ENCODE measurements at places on chromosomes 16 and 17. TPM values are rescaled to one million over a fixed set of nuclear protein-coding genes. Genes with fewer than 3 reads are reported as not detected.

Gene TAC4
- polyA plus RNA-seq: 0.17 TPM

Gene DNASE1L2
- 0.86 TPM for polyA plus RNA-seq

Gene MYH1
- polyA plus RNA-seq: 0.05 TPM

Gene SLC47A2
- polyA plus RNA-seq: 6.8 TPM

Gene SEPTIN1
- polyA plus RNA-seq: 1.00 TPM

Gene KRT9
- polyA plus RNA-seq: not detected

Gene TP53TG3D
- not detected for polyA plus RNA-seq

Gene PRPSAP2
- 68.6 TPM for polyA plus RNA-seq

Gene TTLL6
- polyA plus RNA-seq: 0.42 TPM

Gene KIF18B
- polyA plus RNA-seq: 11.0 TPM

Gene CD300H
- not detected for polyA plus RNA-seq

Gene NOMO2
- polyA plus RNA-seq: 98.6 TPM

Gene MMP28
- polyA plus RNA-seq: 2.2 TPM

Gene HBA1
- 673 TPM for polyA plus RNA-seq

Gene CIITA
- polyA plus RNA-seq: 9.1 TPM

Gene PIK3R6
- 0.97 TPM for polyA plus RNA-seq

Gene CMTM2
- polyA plus RNA-seq: 0.45 TPM

Gene TVP23A
- 4.1 TPM for polyA plus RNA-seq

Gene CCL4
- 3.2 TPM for polyA plus RNA-seq

Gene ITGAX
- 1.1 TPM for polyA plus RNA-seq

Gene KCNJ2
- polyA plus RNA-seq: 3.4 TPM

Gene SLC16A13
- polyA plus RNA-seq: 3.6 TPM

Gene PDP2
- 13.0 TPM for polyA plus RNA-seq

Gene RAMP2
- polyA plus RNA-seq: 111 TPM

Gene HEXIM1
- 42.9 TPM for polyA plus RNA-seq

Gene NEK8
- polyA plus RNA-seq: 7.8 TPM

Gene NOTUM
- polyA plus RNA-seq: 1.7 TPM

Gene RNF43
- polyA plus RNA-seq: 13.7 TPM

Gene UNC45B
- 0.15 TPM for polyA plus RNA-seq

Gene LDAF1
- polyA plus RNA-seq: 28.6 TPM

Gene FA2H
- polyA plus RNA-seq: 4.0 TPM

Gene MYLK3
- polyA plus RNA-seq: 1.5 TPM

Gene NUTF2
- polyA plus RNA-seq: 121 TPM

Gene QPRT
- polyA plus RNA-seq: 195 TPM

Gene NOG
- polyA plus RNA-seq: 1.4 TPM

Gene HP
- 0.37 TPM for polyA plus RNA-seq

Gene LRRC75A
- 3.7 TPM for polyA plus RNA-seq

Gene USP31
- polyA plus RNA-seq: 5.7 TPM

Gene NTN3
- polyA plus RNA-seq: 2.6 TPM

Gene TOB1
- 63.5 TPM for polyA plus RNA-seq

Gene DCUN1D3
- 9.1 TPM for polyA plus RNA-seq

Gene OSGIN1
- polyA plus RNA-seq: 0.64 TPM

Gene GNG13
- 0.36 TPM for polyA plus RNA-seq

Gene SHISA9
- polyA plus RNA-seq: 3.8 TPM

Gene PRCD
- 3.2 TPM for polyA plus RNA-seq

Gene CHRNE
- polyA plus RNA-seq: 1.1 TPM

Gene LGALS3BP
- 129 TPM for polyA plus RNA-seq

Gene PTGES3L
- polyA plus RNA-seq: 2.4 TPM

Gene GNAO1
- 6.3 TPM for polyA plus RNA-seq
